Sigmoid colon (tissue), 7 donors: ENCODE measurements at places on chromosomes 12 and 14.

DNA sequence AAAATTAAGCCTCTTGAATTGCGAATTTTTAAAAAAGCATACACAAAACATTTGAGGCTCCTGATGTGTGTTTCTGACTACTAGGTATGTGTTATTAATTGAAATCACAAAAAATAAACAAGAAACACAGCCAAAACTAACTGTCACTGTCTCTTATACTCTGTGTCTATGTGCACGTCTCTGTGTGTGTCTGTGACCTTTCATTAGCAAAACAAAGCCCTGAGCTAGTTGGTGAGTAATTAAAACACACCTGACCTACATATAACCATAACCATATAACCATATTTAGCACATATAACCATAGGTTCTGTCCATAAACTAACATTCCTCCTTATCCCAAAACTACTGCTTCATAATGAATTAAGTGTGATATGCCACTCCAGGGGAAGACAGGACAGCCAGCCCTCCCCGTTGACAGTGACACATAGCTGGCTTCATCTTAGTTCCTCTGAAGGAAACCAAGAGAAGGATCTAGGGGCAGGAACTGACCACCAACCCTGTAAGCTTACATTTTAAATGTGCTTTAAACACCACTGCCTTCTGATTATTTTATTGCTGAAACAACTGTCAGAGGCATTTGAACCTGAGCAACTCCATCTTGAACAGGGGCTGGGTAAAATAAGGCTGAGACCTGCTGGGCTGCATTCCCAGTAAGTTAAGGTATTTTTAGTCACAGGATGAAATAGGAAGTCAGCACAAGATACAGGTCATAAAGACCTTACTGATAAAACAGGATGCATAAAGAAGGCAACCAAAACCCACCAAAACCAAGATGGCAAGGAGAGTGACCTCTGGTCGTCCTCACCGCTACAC is 106.7 kb downstream of the PPP2R5E start:
- DNase-seq, result no peak

DNA sequence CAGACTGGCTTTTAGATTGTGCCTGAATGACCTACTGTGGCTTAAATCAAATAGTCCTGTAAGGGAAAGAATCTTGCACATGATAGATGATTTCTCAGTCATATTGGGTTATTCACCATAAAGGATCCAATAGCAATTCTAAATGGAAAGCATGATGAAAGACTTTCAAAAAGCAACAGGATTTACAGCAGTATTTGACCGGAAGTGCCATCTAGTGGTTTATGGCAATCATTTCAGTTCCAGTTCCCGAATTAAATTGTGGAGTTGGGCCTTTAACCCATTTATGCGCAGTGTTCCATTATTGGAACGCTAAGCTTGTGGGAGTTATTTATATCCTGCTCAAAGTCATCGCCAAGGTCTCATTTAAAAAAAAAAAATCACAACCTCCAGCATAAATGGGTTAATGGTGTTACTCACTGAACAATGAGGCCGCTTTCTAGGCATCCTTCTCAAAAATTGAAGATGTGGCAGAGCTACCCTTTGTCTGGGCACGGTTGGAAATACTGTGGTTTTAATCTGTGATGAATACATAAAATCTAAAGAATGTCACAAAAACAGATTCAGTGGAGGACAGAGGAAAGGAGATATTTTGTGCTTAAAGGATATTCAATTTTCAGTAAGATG is 60.8 kb upstream of the REP15 start:
- DNase-seq, result no peak

- DNase-seq, result no peak
Observed at GRCh38 chr14:72517736-72518135, 376.2 kb downstream of the DPF3 start.

- DNase-seq, result no peak
Observed at GRCh38 chr14:81679226-81679625, 145.6 kb upstream of the SEL1L start.

GRCh38 chr14:56400109-56400825 is 179.3 kb upstream of the TMEM260 start:
- no peak for DNase-seq

GRCh38 chr14:60599727-60600126 is 49.5 kb downstream of the SIX1 start:
- DNase-seq, result no peak

DNA sequence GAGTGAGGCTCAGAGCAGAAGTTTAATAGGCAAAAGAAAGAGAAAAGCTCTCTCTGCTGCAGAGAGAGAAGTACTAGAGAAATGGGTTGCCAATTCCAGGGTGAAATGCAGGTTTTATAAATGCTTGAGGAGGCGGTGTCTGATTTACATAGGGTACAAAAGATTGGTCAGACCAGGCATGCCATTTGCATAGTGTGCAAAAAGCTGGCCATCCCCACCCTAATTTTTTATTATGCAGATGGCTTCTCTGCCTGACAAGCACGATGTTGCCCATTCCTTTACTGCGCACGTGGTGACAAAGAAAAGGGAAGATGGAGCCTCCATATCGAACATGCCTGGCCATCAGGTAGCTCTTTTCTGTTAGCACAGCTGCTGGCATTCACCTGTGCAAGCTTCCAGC is 209.3 kb upstream of the PPFIA2 start:
- DNase-seq, result no peak

- no peak for DNase-seq
Observed at GRCh38 chr12:30847259-30847658, 79.3 kb upstream of the TSPAN11 start.

DNA sequence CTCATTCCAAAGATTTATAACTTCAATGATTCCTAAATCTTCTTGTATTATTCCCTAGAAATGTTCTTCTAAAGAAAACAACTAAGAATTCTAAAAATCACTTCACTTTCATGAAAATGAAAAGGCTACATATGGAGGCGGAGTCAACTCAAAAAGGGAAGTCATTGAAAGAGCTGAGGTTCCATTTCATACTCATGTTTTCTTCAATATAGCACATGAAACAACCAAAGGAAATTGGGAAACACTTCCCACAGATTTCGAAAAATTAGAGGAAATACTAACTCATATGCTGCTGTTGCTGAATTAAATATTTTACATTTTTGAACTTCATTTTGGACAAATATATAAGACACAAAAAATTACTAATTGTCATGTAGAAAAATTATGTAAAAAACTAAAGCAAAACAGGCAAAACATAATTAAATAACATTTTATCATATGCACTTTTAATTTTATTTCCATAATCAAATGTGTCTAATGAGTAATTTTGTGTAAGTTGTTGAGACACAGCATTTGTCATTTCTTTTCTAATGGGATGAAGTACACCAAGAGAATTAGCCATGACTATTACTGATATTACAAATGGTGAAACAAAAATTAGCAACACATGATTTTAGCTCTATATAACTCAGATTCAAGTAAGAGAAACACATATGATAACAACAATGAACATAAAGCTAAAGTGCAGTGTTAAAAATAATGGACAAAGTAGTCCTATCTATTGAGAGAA is at the start of gene CD163:
Gene CD163 (minus strand): TSS at position 92 of the 730 bp plus-strand sequence. CDS start 87 bp downstream, at position 5.
- DNase-seq, result no peak

DNA sequence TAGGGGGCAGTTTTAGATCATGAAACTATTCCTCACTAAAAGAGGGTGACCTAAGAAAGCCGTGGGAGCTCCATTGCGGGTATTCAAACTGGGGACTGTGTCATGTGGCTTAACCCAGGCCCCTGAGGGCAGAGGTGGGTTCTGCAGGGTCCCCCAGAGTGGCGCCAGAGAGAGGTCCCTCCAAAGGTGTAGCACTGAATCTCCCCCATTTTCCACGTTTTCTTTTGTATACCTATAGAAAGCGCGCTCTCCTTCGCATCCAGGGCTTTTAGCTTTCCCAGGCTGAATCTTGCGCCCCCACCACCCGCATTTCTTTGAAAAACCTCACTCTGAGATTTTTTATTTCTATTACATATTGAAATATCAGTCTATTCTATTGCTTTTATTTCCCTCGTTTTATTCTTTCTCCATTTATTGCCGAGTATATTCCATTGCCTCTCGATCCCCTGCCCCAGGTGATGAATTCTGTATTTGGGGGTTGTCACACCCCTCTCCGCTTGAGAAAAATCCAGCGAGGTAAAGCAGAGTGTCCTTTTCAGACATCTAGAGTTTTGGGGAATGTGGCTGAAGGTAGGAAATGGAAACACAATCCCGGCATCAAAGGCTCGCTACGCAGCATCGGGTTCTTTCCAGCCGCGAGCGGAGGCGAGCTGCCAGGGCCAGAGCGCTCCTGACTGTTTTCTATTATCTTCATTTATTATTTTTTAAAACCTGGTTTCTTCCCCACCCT is 870 bp upstream of the HOXC13 start:
- DNase-seq, result no peak

- peak; percentile 83 for DNase-seq
Observed at GRCh38 chr12:53053218-53054111, 3.6 kb downstream of the TNS2 start.

GRCh38 chr14:65833267-65833880 is 420.8 kb downstream of the FUT8 start:
- DNase-seq, result no peak

DNA sequence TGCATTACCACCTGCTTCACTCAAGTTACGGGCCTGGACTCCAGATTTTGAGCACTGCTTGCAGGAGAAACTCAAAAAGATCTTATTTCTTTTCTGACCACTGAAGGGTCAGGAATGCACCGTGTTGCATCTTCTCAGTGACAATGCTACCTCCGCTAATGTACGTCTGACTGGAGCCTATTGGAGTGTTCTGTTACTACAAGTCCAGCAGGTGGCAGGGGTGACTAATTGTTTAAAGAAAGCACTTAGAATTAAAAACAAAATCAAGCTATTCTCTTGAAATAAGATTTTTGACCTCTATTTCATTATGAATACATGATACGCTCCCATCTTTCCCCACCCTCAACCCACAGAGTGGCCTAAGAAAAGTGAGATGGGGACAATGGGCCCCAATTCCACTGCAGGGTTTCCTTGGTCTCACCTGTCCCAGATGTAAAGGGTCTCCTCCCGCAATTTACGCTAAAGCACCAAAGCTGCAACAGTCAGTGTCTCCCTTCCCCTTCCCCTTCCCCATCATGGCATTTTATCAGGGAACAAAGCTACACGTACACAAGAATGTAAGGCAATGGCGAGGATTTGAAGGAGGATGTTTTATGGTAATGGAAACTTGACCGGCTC is 2.2 kb downstream of the TBPL2 start:
- no peak for DNase-seq

GRCh38 chr14:42200957-42201356 is 594.3 kb downstream of the LRFN5 start:
- no peak for DNase-seq

- no peak for DNase-seq
Observed at GRCh38 chr12:65903691-65904383, 79.6 kb downstream of the HMGA2 start.

- no peak for DNase-seq
Observed at GRCh38 chr12:101794574-101794973, 36.2 kb downstream of the GNPTAB start.

- DNase-seq, result no peak
Observed at GRCh38 chr14:54138354-54139038, 181.9 kb upstream of the BMP4 start.

- no peak for DNase-seq
Observed at GRCh38 chr14:101888182-101888581, 76.2 kb upstream of the DYNC1H1 start.

GRCh38 chr12:129489100-129489676 is 414.6 kb downstream of the TMEM132D start:
- no peak for DNase-seq

DNA sequence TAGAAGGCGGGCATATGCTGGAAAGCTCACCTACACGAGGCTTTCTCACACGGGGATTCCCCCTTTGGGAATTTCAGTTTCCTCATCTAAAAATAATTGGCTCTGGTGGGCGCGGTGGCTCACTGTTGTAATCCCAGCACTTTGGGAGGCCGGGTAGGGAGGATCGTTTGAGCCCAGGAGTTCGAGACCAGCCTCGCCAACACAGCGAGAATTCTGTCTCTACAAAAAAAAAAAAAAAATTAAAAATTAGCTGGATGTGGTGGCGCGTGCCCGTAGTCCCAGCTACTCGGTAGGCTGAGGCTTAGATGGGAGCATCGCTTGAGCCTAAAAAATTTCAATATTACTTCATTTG is 400 bp upstream of the NDUFA12 start:
- DNase-seq, result no peak

- DNase-seq, result no peak
Observed at GRCh38 chr12:56252649-56253048, 5.5 kb downstream of the ANKRD52 start.

GRCh38 chr12:61750604-61751003 is 509.6 kb upstream of the USP15 start:
- no peak for DNase-seq

DNA sequence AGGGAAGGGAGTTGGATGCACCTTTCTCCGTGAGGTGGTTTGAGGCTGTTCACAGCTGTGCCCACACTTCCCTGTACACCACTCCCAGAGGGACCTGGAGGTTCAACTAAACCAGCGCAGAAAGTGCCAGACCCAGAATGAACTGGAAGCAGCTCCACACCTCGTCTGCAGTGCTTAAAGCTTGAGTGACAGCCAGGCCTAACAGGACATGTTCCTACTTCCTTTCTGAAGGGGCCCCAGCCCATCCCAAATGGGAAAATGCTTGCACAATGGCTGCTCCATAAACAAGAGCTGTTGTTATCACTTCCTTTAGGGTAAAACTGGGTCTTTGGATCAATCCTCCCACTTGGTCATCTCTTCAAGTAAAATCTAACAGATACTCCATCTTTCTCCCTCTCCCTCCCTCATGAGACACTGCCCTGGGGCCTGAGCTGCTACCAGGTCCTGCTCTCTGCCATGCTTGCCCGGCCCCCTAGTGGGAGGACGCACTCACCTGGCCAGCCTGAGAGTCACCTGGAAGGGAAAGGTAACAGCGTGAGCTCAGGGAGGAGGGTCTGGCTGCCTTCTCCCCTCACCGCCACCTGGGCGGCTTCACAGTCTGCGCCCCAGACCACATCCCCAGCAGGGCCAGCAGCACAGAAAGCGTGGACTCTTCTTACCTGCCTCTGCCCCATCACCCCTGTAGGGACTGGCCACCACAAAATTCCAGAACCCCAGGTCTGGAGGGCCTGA is 33.5 kb downstream of the ISCA2 start:
- no peak for DNase-seq

DNA sequence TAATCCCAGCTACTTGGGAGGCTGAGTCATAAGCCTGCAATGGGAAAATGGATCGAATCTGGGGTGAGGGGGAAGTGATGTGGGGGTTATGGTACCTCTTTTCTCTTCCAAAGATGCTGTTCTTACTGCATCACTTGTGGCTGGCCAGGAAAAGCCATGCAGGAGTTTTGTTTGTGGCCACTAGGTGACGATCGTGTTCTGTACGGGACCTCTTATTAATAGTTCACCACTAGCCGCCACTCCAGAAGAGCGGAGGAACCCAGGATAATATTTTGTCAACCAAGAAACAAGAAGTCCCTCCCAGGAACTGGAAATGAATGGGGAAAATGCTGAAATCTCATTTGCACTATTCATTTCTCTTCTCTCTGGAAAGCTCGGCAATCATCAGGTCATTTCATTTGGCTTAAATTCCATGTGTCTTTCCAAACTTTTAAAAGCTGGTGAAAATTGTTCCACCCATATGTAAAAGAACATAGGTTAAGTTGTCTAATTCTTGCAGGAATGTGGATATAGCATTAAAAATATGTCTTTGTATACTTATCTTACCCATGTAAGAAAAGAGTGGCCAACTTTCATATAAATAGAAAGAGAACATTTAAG is 8.9 kb downstream of the GPR65 start:
- DNase-seq, result peak; percentile 78

- peak; percentile 63 for DNase-seq
Observed at GRCh38 chr14:92690171-92691011, 58.0 kb downstream of the LGMN start.

- DNase-seq, result no peak
Observed at GRCh38 chr12:94094700-94095099, 53.7 kb upstream of the PLXNC1 start.

GRCh38 chr14:100131181-100131580 is 28.3 kb downstream of the DEGS2 start:
- no peak for DNase-seq

- no peak for DNase-seq
Observed at GRCh38 chr12:126247936-126248335, 1182.7 kb downstream of the AACS start.
